ENCODE measurements at places on chromosomes 2 and 18.

- peak; percentile 33 for DNase-seq
Observed at GRCh38 chr2:45578056-45578843, 32.8 kb downstream of the SRBD1 start.

GRCh38 chr2:107592280-107592624 lies 234.4 kb upstream of the RGPD4 start:
- no peak for DNase-seq

GRCh38 chr2:1704631-1705556 lies 39.4 kb downstream of the PXDN start:
- no peak for DNase-seq

DNA sequence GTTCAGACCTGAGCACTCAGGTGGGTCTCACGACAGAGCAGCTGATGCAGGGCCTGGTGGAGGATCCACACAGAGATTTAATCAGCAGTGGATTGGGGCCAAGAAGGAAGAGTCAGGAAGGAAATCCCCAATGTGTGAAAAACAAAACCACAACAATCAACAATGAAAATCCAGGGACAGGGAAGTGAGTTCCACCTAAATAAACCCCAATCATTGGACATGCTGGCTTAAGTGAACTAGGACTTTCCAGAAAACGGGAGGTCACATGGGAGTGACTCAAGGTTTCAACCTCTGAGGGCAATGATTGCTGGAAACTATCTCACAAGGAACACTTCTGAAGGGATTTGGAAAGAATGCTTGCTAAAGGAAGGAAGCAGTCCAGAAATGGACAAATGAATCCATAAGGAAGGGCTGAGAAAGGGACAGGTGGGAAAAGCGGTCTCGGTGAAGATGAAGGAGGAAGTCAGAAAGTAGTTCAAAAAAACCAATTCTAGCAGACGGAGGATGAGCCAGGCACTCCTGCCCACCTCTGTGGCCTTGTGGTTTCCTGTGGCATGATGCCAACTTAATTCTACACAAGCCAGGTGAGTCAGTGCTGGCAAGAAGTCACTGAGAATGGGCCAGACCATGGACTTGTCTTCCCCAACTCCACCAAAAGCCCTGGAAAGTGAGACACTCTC lies 15.4 kb upstream of the XDH start:
- no peak for DNase-seq

DNA sequence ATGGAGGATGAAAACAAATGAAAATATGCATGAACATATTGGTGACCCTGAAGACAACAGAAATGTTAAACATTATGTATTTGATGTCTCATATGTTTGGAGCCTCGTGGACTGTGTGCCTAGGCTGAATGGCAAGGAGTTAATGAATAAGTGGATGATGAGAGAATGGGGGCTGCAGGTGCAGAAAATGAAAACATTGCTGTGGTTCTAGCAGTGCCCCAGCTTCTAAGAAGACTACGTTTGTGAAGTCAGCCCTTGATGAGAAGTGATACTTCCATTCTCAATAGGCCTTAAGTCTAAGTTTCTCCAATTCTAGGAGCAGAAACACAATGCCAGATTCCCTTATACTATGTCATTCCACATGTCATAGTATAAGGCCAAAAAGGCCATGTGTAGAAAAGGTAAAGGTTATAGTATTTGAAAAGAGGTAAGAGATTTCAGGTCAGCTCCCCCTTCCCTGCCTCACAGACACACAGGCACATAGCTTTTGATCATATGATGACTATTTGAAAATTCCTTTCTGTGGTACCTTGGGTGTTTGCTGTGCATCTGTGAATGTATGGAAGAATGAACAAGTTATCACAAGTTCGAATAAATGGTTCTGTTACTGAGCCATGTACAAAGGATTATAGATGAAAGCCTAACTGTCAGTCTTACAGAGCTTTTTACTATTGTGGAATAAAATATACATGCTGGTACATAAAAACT lies 280.8 kb downstream of the SETBP1 start:
- DNase-seq = no peak
